ENCODE measurements at places on chromosomes 1 and 21.

DNA sequence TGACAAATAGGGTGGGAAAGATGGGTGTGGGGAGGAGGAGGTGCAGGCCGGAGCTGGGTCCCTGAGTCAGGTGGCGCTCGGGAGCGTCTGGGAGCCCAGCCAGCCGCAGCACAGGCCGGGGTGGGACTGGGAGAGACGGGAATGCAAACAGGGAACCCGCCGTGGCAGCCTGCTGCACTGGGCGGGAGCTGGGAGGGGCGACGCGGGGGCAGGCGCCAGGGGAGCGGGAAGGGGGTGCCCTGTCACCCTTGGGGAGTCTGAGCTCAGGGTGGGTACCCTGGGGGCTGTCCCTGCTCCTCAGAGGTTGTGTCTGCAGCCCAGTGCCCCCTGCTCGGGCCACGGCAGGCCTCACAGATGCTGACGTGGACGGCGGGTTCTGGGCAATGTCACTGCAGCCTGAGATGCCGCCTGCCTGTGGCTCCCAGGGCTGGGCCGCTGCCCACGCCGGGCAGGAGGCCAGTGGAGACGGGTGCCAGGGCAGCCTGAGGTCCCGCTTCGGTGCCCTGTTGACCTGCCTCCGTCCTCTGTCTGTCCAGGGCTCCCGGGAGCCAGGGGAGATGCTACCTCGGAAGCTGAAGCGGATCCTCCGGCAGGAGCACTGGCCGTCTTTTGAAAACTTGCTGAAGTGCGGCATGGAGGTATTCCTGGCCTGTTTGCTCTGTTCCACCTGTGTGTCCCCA is 16.6 kb upstream of the LRRC3 start:
- DNase-seq, result no peak

- DNase-seq, result no peak
Observed at GRCh38 chr1:236565530-236565929, 38.8 kb downstream of the HEATR1 start.

GRCh38 chr1:214566158-214567104 is 15.0 kb upstream of the PTPN14 start:
- DNase-seq, result no peak

DNA sequence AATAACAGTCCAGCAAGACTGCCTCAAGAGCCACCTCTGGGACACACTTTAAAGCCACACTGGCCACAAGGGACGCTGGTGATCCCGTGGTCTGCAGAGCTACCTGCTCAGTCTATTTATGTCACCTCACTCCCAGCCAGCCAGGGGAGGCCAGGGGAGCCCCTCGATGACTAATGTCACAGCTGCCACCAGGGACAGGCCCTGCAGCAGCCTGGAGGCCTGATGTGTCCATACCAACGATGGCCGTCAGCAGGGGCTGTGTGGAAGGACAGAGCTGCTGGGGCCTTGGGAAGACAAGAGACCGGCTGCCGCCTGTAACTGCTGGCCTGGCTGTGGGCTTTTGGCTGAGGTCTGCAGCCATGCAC is 71.0 kb downstream of the SIK1 start:
- no peak for DNase-seq

DNA sequence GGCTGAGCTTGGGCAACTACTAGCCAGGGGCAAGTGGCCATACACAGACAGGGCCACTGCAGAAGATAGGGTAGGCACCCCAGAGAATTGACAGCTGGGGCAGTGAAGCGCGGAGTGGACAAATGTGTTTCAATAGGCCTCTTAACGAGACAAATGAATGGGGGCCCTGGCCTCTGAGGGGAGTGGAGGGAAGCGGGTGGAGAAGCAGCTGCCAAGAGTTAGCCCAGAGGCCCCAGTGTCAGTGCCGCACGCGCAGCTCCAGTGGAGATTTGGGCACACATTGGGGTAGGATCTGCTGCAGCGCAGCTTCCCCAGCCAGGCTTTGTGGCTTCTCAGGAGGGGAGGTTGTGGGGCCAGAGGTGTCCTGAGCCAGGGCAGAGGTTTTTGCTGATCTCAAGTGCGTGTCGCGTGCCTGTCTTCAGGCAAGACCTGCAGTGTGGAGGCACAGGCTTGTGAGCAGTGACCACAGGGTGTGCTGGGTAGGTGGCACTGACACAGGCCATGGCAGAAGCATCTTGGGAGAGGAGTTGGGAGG is 16.9 kb downstream of the PTPRF start:
- DNase-seq, result no peak

- no peak for DNase-seq
Observed at GRCh38 chr1:207331354-207332313, 10.2 kb downstream of the CD55 start.

DNA sequence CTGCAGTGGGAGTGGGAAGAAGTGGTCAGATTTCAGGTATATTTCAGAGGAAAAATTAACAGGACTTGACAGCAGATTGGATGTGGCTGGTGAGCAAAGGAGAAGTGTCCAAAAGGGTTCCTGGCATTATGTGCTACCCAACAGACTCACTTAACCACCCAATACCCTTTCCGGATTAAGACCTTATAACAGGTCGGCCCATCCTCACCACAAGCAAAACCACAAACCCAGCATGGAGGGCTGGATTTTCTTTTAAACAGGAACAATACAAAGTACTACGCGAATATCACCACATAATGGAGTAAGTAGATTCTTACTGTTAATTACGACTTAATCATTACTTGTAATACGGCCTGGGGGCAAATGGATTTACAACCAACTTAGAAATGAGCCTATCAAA is 59.2 kb downstream of the WDR64 start:
- no peak for DNase-seq

DNA sequence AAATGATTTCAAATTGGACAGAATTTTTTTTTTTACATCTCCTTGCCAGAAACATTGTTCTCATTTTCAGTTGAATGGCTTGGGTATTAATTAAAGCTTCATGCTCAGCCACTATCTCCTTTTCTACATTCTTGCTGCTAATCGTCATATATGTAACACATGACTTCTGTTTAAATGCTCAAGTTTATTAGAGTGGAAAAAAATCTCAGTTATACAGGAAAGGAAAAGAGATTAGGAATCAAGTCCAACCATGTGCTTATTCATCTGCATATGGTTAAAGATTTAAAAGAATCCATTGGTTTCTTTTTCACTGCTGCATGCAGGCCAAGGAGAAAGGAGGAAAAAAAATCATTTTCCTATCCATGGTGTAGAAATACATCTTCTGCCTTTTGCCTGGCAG is 47.3 kb upstream of the CNN3 start:
- DNase-seq, result no peak

DNA sequence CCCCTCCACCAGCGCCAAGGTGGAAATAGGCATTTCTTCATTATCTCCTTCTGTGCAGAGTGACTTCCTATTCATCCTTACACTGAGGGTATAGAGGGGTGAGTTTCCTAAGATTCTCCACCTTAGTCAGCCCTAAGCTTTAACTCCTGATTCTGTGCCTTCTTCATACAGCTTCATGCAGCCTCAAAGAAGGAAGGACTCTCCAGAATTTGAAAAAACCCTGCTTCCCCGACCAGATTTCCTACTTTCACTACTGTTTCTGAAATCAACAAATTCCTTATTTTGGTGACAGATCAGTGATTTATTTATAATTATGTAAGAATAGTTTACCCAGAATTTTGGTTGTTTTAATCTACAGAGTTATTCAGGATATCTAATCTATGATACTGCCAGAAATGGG is 28.6 kb downstream of the GFI1 start:
- no peak for DNase-seq

- DNase-seq, result no peak
Observed at GRCh38 chr1:234111458-234112142, 207.1 kb downstream of the SLC35F3 start.

- DNase-seq, result no peak
Observed at GRCh38 chr21:39840373-39841097, 26.7 kb upstream of the PCP4 start.

GRCh38 chr21:31686272-31686915 is 26.9 kb downstream of the SOD1 start:
- DNase-seq, result no peak

DNA sequence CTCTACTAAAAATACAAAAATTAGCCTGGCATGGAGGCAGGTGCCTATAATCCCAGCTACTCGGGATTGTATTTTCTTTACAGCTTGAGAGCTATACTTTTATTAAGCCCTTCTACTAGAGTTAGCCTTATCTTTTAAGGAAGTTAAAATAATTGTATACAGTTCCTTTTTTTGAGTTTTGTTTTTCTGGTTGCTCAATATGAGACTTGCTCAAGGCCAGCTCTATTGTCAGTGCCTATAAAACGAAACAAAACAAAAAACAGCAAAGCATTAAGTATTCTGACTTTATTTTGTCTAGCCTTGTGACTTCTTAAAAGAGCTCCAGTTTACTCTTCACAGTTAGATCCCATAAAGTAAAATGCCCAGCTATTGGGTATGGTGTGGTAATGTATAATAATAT is 17.2 kb downstream of the PKN2 start:
- DNase-seq, result no peak

DNA sequence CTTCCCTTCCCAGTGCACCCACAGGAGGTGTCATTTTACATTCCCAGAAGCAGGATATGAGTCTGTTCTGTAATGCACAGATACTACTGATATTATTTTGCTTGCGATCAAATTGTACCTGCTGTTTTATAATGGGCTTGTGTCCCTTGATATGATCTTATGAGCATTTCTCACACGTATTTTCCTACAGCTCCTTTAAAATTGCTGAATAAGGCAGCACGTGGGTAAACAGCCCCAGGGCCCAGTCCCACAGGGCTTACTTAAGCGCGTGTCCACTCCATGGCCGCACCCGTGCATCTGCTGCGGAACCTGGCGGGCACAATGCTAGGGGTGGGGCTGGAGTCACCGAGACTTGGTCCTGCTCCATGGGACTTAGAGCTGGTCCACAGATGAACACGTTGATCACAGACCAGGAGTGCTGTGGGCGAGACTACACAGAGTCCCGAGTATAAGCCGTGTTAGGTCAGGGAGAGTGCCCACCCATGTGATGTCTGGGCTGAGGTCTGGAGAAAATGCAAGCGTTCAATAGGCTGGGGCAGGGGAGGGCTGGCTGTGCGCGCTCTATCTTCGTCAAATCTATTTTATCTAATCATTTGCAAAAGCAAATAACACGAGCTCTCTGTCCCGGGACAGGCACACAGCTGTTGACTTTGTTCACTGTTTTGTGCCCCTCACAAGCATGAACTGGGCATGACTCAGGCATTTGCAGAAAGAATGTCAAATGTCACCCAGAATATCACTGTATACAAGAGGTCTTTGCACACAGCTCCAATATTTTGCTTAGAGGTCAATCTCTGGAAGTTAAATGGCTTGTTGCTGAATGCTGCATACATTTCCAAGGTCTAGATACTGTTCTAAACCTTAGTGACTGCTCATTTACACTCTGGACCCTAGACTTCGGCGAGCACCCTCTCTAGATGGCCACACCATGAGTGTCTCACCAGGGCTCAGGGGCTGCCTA is 119.3 kb downstream of the CRYAA start:
- no peak for DNase-seq

- no peak for DNase-seq
Observed at GRCh38 chr1:45259053-45259452, 52.6 kb upstream of the ZSWIM5 start.

DNA sequence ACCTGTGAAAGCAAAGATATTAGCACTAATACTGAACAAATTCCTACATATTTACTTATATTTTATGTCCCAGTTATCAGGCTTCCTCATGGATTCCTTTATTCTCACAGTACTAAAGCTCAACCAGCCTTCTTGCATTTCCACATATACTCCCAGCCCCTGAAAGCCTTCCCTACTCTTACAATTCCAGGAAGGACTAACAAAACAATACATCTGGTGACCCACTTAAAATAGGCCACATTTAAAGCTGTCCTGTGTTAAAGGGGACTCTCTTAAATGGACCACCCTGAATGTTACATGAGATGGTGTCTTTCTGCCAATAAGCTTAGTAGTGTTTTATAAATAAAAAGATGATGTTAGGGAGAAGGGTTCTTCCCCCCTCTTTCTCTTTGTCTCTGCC is 54.4 kb downstream of the NTMT2 start:
- no peak for DNase-seq

- no peak for DNase-seq
Observed at GRCh38 chr1:66245691-66246090, 288.3 kb upstream of the SGIP1 start.

DNA sequence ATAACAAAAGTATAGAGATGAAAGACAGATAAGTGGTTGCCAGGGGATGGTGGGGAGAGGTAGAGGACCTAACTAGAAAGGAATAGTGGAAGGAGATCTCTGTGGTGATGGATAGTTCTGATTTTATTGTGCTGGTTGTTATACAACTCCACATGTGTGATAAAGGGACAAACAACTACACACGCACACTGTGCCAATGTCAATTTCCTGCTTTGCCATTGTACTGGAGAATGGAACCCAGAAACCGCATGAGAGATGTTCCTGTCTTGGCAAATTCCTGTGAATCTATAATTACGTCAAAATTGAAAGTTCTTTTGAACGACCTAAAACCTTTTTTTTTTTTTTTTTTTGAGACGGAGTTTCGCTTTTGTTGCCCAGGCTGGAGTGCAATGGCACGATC is 11.0 kb downstream of the TNFRSF9 start:
- DNase-seq, result no peak

GRCh38 chr1:20336105-20336605 is 45.5 kb downstream of the VWA5B1 start:
- DNase-seq, result no peak

- no peak for DNase-seq
Observed at GRCh38 chr1:31643976-31644559, 608 bp downstream of the PEF1 start.

DNA sequence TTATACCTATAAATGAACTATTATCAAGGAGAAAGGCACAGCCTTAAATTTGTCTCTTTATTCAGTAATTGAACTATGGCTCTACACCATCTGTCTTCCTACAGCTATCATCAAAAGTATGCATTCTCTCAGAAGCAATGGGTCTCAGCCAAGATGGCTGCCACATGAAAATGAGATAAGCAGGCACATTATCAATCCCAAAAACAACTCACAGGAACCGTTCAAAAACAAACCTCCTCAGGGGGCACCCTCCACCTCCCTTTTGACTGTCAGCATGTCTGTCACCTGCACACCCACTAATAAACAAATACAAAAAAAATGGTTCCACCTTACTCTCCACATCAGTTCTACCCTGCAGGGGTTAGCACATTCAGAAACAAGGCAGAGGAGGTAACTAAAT is 23.6 kb downstream of the KIAA0319L start:
- DNase-seq, result no peak

- DNase-seq, result no peak
Observed at GRCh38 chr21:27681841-27682240, 715.0 kb upstream of the ADAMTS5 start.

- DNase-seq, result no peak
Observed at GRCh38 chr1:165057956-165058355, 298.6 kb downstream of the LMX1A start.

DNA sequence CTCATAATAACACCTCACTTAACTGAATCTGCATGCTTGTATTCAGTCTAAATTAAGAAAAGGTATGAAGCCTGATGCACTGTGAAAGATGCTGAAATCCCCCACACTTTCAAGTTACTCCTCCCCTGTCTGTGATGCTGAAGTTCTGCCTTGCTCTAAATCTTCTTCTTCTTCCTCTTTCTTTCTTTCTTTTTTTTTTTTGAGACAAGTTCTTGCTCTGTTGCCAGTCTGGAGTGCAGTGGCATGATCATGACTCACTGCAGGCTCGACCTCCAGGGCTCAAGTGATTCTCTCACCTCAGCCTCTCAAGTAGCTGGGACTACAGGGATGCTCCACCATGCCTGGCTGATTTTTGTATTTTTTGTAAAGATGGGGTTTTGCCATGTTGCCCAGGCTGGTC is 231.0 kb upstream of the B3GALT2 start:
- no peak for DNase-seq

GRCh38 chr1:77829851-77830250 is 50.4 kb downstream of the MIGA1 start:
- no peak for DNase-seq
